ENCODE measurements at places on chromosomes 12 and 14.

GRCh38 chr12:76183459-76184186, 99.1 kb upstream of the NAP1L1 start:
- DNase-seq, result no peak

GRCh38 chr14:90456551-90456950, 59.7 kb downstream of the CALM1 start:
- no peak for DNase-seq

DNA sequence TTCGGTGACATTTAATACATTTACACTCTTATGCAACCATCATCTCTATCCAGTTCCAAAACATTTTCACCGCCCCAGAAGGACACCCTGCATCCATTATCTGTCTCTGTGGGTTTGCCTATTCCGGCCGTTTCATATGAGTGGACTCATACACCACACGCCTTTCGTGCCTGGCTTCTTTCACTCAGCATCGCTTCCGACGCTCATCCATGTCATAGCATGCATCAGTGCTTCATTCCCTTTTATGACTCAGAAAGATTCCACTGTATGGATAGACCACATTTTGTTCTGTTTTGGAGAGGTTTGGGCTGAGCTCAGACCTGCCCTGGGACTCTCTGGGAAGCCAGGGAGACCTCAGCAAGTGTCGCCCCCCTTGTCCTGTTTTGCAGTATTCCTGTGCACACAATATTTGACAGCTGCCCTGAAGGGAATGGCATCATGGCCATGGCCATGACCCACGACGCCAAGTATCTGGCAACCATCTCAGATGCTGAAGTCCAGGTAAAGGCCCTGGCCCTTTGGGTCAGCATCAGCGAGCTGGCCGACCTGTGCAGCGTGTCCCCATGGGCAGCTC, 23.8 kb downstream of the CFAP251 start:
- no peak for DNase-seq

GRCh38 chr12:57003395-57003794, 3.0 kb downstream of the ZBTB39 start:
- DNase-seq, result no peak

DNA sequence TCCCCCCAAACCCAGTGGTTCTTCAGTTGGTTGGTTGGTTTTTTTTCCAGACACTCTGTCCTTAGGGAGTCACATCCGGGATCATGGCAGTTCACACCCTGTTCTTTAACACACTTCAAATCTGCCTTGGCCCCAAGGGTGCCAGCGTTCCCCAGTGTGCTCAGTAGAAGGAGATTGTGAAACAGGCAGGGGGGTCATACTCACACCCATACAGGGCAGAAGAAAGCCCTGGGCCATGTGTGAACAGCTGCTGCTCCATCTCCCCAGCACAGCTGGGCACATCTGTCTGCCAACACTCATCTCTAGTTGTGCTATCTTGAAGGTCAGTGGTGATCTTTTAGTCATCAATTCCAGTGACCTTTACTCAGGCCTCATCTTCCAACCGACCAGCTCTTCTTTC, 64.4 kb upstream of the FUT8 start:
- DNase-seq, result no peak

- DNase-seq, result no peak
Observed at GRCh38 chr12:5746917-5747316, 198.1 kb downstream of the ANO2 start.

GRCh38 chr12:39224971-39225370, 217.9 kb downstream of the KIF21A start:
- no peak for DNase-seq

DNA sequence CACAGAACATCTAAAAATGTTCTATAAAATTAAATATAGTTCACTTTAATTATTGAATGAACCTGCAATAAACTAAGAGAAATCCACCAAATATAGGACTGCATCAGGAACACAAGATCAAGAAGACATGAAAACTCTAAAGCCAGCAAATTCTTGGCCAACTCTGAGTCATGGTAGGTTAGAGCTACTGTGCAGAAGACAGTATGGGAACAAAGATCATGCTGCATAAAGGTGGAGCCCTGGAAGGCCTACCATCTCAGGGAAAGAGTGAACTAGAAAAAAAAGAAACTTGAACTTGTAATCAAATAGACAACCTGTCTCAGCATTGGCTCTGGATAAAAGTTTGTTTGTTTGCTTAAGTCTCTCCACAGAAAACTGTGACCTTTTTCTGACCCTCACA, 66.9 kb upstream of the CNOT2 start:
- DNase-seq, result no peak

- DNase-seq, result no peak
Observed at GRCh38 chr12:24360907-24361306, 411.4 kb upstream of the SOX5 start.

DNA sequence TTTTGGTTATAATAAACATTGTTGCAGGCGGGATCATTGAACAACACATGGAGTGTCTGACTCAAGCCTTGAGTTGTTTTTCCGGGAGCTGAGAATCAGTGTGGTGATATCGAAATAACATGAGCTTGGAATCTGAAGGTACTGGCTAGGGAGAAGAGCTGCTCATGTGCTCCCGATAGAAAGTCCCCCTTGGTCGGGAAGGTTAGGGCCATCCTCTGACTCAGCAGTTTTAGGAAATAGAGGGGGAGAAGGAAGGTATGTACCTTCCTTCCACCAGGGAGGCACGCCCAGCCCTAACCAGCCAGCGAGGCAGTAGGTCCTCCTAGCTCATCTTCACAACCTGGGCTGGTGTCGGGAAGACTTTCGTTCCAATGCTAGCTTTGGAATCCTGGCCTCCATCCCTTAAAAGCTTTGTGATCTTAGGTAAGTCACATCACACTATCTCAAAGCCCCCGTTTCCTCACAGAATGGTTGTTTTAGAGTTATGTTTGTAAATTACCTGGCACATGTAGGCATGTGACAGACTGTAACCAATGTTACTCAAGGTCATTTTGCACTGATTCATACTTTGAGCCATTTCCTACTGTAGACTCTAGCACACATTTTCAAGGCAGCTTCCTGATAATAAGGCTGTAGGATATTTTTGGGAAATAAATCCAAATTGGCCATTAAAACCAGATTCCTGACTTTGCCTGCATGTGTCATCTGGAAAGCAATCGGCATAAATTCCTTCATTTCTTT, 1.9 kb upstream of the RAB35 start:
- DNase-seq, result no peak

- no peak for DNase-seq
Observed at GRCh38 chr14:51942971-51943370, 46.4 kb upstream of the RTRAF start.

- DNase-seq, result no peak
Observed at GRCh38 chr12:29043069-29043468, 106.0 kb upstream of the FAR2 start.

GRCh38 chr12:120139958-120140357, 23.4 kb upstream of the RAB35 start:
- DNase-seq, result no peak

GRCh38 chr12:57631566-57632072, 1.4 kb downstream of the B4GALNT1 start:
- DNase-seq, result no peak

DNA sequence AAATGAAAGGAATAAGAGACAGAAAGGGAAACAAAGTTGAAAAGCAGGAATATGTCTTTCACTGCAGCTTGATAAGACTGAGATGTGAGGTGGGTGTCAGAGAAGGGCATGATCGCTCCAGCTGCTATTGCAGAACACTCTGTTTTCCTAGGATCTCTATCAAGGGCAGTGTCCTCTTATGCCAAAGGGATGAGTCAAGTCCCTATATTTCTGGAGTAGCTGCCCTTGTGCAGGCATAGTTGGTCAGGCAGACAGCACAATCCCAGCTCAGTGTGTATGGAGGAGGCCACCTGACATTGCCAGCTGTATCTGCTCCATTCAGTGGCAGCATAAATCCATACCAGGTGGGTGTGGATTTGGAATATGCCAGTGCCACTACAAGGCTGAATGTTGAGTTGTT, 101.6 kb downstream of the DAD1 start:
- DNase-seq, result no peak

GRCh38 chr12:98719515-98720504, 74.7 kb downstream of the APAF1 start:
- no peak for DNase-seq

DNA sequence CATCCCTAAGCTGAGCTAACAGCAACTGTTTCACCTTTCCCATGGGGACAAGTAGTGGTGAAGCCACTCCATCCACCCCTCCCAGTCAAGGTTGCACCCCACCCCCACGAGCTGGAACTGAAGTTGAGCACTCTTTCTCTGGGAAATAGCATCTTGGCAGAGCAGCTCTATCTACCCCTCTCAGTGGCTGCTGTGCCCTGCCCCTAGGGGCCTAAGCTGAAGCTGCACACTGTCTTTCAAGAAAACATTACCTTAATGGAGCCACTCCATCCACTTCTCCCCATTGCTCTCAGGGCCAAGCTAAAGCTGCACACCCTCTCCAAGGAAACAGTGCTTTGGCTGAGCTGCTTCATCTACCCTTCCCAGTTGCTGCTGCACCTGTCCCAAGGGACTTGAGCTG, 170.6 kb upstream of the CCDC196 start:
- DNase-seq, result no peak

DNA sequence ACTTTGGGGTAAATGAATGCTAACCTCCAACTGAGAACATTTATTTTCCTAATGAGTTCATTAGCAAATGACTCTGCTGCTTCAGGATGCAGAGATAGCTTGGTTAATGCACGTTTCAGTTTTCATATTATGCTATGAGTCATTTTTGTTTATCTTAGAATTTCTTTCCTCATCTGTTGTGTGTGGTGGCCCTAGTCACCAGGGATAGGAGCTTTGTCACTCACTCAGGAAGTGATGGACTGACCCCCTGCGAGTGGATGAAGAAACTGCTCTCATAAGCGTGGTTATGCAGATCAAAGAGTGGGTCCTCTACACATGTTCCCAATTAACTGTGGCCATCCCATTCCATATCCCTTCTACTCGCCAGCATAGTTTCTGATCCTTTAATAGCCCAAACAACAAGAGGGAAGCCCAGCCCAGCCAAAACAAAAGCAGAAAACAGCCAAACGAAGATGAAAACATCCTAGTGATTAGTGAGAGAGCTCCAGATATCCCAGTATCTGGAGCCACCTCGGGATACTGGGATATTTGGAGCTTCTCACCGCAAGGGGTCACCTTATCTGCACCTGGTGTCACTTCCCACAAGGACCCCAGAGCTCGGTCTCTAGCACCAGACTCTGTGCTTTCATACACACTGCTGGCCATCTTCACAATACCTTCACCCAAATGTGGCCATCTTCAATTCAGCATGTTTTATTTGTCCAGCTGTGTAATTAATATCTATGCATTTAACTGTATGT, 8.6 kb downstream of the TC2N start:
- DNase-seq, result no peak

GRCh38 chr12:106204312-106204711, 43.5 kb downstream of the CKAP4 start:
- DNase-seq, result no peak

DNA sequence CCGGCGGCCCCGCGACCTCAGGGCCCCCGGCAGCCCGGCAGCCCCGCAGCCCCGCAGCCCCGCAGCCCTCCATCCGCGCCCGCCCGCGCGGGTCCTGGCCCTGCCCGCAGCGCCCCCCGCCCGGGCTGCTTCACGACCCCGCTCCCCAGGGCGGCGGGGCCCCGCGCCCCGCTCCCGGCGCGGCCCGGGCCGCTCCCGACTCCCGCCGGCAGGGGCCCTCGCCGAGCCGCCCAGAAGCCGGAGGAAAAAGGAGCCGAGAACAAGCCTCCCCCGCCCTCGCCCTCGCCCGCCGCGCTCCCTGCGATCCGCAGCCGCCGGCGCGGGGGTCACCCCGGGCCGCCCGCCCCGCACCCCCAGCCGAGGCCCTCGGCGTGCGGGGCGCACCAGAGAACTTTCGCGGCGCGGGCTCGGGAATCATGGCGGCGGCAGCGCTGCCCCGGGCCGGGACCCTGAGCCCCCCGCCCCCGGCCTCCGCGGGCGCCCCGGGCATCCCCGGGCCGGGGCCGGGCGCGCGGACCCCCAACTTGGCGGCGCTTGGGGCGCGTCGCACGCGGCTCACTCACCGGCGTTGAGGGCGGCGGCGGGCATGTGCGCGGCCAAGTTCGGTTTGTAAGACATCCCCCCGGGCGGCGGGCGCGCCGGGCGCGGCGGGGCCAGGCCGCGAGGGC, 521 bp downstream of the CDK2AP1 start:
- DNase-seq, result no peak

DNA sequence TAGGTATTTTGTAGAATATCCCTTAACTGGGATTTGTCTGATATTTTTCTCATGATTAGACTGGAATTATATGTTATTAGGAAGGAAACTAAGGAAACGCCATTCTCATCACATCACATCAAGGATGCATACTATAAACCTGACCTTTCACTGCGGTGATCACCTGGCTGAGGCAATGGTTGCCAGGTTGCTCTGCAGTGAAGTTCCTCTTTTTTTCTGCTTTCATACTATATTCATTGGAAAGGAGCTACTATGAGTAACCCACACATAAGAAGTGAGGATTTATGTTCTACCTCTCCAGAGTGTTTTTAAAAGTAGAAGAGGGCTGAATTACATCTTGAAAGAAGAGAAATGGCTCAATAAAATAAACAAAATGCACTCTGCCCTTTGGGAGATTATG, 31.0 kb upstream of the GRIP1 start:
- no peak for DNase-seq
